ENCODE measurements at places on chromosomes 2 and 18.

- DNase-seq, result no peak
Measured at GRCh38 chr18:55732227-55733106, 144.5 kb upstream of the TCF4 start.

DNA sequence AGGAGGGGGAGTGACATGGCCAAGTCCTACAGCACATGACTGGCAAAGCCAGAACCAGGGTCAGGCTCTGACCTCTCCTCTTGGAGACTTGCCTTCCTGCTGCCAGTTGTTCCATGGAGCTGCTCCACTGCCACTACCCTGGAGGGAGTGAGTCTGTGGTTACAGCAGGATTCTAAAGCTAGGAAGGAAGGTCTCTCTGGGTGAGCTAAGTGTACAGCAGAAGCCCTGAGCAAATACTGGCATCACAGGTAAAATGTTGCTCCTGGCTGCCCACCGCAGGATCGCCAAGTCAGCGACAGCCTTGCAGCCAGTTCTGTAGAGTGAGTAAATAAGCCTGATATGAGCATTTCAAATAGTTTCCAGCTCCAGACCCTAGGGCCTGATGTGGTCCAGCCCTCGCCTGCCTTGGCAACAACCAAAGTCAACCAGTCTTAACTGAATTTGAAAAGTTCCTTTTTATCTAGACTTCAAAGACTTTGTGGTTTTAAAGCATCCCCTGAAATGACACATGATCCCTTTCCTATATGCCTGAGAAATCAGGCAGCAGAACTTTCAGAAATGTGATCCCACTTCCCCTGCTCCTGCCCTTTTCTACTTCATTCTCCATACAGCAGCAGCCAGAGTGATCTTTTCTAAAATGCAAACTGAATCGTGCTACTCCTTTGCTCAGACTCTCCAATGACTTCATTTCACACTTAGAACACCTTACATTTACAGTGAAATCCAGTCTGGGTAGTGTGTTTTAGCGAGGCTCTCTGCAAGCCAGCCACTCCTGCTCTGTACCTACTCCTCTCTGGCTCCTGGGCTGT lies 114.3 kb downstream of the MGAT5 start:
- DNase-seq, result no peak

- no peak for DNase-seq
Measured at GRCh38 chr2:111679202-111679601, 204.8 kb downstream of the ANAPC1 start.

- no peak for DNase-seq
Measured at GRCh38 chr2:20440001-20440560, 6.8 kb upstream of the RHOB start.

- DNase-seq, result no peak
Measured at GRCh38 chr18:64785686-64786085, 636.8 kb upstream of the LINC00305 start.
